ENCODE measurements at places on chromosomes 16 and 17.

DNA sequence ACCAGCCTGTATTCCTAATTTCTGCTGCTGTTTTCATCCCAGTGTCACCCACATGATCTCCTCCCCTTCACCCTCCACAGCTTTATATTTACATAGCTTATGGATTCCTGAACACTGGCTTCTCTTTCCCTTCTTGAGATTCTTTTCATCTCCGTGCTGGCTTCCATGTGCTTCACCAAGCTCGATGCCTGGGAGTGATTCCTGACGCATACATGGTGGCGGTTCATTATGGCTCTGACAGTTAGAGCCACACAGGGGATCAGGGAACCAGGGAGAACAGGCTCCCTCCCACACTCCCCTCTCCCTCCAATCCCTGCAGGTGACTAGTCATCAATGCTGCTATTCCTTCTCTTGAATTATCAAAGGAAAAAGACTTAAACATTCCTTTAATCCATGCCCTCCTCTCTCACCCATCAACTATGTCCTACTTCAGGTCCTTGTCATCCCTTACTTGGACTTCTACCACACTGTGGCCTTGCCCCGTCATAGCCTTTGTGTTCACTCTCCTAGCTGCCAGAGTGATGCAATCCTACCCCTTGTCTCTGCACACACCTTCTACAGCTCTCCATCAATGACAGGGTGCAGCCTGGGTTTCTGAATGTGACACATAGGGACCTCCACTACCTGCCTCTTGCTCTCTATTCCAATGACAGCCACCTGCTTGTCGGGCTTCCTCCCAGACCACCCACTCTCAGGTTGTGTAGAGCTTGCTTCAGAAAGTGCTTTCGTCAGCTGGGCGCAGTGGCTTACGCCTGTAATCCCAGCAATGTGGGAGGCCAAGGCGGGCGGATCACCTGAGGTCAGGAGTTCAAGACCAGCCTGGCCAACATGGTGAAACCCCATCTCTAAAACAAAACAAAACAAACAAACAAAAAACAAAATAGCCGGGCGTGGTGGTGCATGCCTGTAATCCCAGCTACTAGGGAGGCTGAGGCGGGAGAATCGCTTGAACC, 43.6 kb downstream of the MYH13 start:
- DNase-seq = no peak

DNA sequence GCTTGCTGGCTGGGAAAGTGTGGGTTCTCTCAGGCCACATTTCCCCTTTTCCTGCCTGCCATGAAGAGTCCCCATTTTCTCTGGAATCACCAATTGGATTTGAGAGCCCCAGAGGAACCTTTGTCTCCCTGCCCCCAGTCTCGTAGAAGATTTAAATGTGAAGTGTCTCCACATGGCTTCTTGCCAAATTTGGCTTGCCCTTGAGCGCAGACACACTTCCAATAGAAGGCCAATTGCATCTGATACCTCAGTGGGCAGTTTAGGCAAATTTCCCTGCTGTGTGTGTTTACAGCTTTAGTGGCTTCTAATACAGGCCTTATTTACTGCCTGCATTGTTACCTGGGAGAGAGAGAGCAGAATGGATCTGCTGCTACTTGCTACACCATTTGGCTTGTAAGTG, 29.7 kb downstream of the CDK5R1 start:
- DNase-seq = peak; percentile 94

DNA sequence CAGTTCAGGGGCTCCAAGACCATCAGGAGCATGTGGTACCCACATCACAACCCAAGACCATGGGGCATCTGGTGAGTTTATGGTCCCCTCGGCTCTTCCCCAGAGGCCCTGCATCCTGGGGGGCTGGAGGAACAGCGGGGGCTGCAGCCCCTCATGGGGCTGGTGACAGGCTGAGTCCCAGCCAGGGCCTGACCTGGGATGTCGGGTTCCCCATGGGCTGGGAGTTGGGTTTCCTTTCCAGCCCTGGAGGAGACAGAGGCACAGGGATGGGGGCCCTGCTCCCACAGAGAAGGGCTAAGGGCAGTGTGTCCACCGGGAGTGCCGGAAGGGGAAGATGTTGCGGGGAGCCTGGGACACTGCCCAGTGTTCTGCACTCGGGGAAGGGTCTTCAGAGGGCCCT, 82.4 kb downstream of the GOSR1 start:
- no peak for DNase-seq

DNA sequence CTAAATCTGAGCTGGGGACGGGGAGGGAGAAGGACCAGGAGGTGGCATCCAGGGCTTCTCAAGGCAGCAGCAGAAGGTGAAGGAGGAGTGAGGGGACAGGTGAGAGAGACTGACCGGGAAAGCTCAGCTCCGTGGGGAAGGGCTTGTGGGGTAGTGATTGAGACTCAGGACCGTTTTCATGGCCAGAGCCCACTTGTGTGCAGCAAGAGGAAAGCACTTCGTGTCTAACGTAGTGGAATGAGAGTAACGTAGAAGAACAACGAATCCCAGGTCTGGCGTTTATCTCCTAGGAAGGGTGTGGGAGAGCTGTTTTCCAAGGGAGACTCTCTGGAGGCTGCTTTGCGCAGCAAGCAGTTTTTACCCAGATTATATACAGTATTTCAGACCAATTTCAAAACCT, 1.3 kb upstream of the CDH3 start:
- no peak for DNase-seq

GRCh38 chr16:46774743-46775177, 26.6 kb upstream of the MYLK3 start:
- DNase-seq = no peak

DNA sequence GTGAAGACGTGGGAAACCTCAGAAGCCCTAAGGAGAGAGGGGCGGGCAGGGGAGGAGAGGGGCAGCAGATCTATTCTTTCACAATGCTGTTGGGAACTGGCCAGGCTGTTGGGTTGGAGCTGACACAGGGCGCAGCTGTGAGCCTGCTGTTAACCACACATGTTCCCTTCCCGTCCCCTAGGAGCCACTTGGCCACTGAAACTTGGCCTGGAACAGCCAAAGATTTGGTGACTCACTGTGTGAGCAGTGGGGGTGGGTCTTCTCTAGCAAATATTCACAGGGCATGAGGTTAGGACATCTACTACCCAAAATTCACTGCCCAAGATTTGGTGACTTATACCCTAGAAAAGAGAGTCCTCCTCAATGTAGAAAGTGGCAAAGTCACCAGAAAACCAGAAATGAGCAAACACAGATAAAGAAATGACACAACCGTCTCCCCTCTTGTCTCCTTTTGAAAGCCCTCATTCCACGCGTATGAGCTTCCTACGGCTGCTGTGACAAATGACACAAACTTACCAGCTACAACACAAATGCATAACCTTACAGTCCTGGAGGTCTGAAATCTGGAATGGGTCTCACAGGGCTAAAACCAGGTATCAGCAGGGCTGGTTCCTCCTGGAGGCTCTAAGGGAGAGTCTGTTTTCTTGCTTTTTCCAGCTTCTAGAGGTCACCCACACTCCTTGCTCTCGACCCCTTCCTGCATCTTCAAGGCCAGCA, 6.3 kb downstream of the TBC1D16 start:
- DNase-seq = no peak

- no peak for DNase-seq
Measured at GRCh38 chr16:88790312-88791211, 5.5 kb upstream of the PIEZO1 start.

DNA sequence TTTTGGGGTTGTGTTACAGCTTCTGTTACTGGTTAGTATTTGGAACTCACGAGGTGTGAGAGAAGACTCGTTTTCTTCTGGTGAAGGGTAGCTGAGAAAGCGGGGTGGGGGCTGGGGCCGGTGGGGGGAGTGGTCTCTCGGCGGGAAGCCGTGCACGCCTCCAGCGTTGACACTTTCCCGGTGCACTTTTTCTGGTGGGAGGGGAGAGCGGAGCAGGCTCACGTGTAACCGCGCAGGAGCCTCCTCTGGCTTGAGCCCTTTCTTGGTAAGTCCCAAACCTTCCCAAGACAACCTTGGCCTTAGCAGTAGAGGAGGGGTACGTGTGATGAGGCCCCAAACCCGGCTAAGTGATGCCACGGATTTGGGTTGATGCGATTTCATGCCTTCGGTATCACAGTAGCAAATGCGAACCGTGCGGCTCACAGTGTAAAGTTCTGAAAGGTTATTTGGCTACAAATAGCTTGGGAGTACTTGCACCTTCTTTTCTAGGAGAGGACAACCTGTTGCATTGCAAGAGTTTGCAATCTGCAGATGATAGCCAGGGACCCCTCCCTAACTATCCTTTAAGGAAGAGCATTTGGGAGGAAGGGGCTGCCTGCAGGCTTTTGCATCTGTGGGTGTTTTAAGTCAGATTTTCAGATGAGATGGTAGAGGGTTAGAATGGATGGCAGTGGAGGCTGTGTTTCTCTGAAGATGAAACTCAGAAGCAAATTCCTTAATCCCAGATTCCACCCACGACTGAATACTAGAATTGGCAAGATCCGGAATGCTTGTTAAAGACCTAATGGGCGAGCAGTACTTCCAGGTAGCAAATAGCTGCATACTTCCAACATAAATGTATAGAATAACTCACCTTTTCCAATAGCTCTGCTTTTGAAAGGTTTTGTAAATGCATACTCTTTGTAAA, 1.5 kb downstream of the HLF start:
- DNase-seq = no peak

GRCh38 chr17:35254107-35254773, 11.4 kb downstream of the SLFN5 start:
- no peak for DNase-seq

DNA sequence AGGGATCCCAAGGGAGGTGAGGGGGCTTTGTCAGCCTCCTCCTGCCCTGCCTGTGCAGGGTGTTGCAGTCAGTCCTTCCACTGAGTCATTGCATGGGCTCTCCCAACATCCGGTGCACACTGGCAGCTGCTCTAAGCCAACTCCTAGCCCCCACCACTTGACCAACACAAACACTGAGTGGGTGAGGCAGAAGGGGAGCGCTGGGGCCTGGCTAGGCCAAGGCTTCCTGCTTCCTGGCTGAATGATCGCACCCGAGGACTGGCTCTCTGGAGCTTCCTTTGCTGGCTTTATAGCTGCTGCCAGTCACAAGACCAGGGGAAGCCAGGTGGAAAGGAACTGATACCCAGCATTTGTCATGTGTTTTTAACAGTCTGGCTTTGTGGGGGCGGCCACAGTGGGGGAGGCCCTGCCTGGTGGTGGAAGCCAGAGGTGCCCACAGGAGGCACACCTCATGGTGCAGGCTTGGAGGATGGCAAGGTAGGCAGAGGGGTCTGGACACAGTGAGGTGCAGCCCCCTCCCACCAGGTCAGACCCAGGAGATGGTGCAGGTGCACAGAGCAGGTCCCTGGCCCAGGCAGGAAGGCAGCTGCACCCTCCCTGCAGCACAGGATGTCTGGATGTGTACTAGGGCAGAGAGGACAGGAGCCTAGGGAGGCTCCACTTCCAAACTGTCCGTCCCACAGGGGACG, 6.8 kb downstream of the MPG start:
- DNase-seq = peak; percentile 77

DNA sequence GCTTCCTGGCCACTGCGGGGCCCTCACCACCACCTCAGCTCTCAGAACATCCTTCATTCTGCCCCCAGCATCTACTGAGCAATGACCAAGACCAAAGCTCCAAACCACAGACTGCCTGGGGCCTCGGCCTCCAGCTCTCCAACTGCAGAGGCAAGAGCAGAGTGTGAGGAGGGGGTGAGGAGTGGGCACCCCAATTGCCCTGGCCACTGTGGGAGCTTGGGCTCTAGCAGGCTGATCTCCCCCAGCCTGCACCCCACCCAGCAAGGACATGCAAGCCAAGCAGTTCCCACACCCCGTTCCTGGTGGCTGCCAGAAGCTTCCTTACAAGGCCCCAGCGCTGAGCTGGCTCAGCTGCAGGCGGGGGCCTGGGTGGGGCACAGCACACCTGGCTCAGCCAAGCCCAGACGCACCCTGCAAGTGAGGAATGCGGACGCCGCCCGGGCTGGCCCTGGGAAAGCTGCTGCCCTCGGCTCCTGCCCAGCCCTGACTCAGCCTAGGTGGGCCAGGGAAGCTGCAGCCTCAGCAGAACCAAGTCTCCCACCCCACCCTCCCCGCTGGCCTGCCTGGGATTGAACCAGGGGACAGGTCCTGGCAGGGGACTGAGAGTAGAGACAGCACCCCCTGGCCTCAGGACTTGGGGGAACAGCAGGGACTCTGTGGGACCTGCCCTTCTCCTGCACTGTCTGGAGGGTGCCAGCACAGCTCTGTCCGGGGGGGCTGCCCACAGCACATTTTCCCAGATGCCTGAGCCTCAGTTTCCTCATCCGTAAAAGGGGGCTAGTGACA, 29.7 kb upstream of the KRT17 start:
- no peak for DNase-seq

DNA sequence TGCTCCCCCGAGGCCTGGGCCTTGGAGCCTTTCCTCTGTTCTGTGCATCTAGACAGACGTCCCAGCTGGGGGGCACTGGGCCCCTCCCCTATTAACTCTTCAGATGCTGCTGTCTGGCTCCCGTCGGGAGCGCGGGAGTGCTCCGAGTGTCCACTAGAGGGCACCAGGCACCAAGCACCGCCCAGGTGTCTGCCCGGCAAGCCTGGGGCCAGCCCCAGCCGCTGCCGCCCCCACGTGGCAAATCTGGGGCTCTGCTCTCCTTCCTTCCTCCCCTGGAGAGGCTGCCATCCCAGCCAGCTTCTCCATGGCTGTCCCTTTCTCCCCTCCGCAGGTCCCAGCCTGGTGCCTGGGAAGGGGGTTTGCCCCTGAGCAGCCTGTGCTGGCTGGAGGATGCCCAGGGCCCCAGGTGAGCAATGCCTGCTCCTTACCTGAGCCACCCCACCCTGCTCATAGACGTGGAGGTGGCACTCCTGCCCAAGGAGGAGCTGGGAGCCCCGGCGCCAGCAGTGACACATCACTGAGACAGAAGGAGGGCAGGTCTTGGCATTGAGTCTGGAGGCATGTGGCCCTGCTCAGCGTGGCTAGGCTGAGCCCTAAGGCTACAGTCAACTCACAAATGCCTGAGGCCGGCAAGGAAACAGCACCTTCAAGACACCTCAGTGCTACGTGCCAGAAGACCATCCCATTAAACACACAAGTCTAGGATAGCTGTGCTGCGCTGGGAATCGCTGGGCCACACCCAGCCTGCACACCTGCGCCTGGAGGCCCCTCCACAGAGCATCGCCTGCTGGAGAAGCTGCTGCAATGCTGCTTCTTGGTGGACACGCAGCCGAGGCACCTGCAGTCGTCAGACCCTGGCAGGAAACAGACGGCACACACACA, 19.7 kb downstream of the TMEM235 start:
- peak; percentile 93 for DNase-seq

GRCh38 chr17:21098934-21099689, 27.7 kb upstream of the DHRS7B start:
- DNase-seq = peak; percentile 80

GRCh38 chr16:85048921-85049562, 21.4 kb downstream of the KIAA0513 start:
- no peak for DNase-seq

- no peak for DNase-seq
Measured at GRCh38 chr16:9362050-9362449, 270.6 kb downstream of the HAPSTR1 start.

- DNase-seq = no peak
Measured at GRCh38 chr16:3471518-3472176, 23.6 kb downstream of the C16orf90 start.

GRCh38 chr16:47058295-47059086, 85.0 kb upstream of the DNAJA2 start:
- DNase-seq = peak; percentile 64
